ENCODE measurements at places on chromosomes 11 and 22.
A peak's percentile ranks its signal among the peaks of the same experiment; 100 is the strongest.

GRCh38 chr11:105429096-105429910 lies 180.6 kb upstream of the GRIA4 start:
- DNase-seq: no peak

- no peak for DNase-seq
Measured at GRCh38 chr11:103936059-103936458, 100.4 kb upstream of the DDI1 start.

GRCh38 chr11:91946397-91946951 lies 278.1 kb upstream of the FAT3 start:
- DNase-seq: no peak

DNA sequence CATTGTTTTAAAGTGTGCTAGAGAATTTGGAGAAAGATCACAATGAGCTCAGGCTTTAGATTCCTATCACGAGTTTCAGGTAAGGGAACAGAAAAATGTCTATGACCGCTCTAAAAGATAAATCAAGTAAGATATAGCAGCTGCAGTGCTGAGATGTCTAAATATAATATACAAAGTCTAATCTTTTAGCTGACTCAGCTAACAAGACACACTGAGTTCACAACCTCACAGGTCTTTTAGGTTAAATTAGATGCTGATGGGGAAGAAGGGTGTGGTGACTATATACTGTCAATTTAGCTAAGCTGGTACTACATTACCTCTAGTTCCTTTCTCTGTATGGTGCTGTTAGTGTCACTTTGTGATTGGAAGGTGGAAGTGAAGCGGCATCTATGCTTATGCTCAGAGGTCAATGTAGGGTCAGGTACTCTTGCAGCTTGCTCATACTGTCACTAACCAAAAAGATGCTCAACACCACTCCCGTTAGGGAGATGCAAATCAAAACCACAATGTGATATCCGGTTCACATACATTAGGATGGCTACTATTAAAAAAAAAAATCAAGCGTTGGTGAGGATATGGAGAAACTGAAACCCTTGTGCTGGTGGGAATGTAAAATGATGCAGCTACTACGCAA lies 283.5 kb downstream of the SWAP70 start:
- no peak for DNase-seq

- DNase-seq: no peak
Measured at GRCh38 chr22:43302531-43303041, 40.6 kb downstream of the SCUBE1 start.

- peak; percentile 31 for DNase-seq
Measured at GRCh38 chr11:74453373-74453975, 13.9 kb downstream of the KCNE3 start.

GRCh38 chr11:27383645-27384044 lies 20.6 kb upstream of the CCDC34 start:
- DNase-seq: no peak

DNA sequence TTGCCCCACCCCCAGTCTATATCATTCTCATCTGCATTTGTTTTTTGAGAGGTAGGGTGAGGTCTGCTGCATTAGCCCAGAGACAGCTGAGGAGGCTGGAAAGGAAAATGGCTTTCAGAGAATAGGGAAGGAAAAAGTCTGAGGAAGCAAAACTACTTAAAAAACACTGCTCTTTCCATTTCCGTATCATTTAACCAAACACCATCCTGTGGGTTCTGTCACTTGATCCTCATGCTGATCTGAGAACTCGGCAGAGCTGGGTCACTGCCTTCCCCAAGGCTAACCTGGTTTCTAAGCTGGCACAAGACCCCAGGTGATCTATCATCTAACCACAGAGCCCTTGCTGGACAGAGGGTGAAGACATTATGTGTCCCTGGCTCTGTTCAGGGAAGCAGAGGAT lies 1.2 kb downstream of the FOLR2 start:
- no peak for DNase-seq

GRCh38 chr11:17073370-17074027 lies 4.0 kb downstream of the RPS13 start:
- no peak for DNase-seq

GRCh38 chr22:37677493-37677974 lies 2.1 kb downstream of the LGALS1 start:
- DNase-seq: peak; percentile 77

GRCh38 chr22:30923168-30923900 lies 45.2 kb downstream of the MORC2 start:
- no peak for DNase-seq

GRCh38 chr11:70490723-70491558 lies 92.6 kb downstream of the CTTN start:
- no peak for DNase-seq

DNA sequence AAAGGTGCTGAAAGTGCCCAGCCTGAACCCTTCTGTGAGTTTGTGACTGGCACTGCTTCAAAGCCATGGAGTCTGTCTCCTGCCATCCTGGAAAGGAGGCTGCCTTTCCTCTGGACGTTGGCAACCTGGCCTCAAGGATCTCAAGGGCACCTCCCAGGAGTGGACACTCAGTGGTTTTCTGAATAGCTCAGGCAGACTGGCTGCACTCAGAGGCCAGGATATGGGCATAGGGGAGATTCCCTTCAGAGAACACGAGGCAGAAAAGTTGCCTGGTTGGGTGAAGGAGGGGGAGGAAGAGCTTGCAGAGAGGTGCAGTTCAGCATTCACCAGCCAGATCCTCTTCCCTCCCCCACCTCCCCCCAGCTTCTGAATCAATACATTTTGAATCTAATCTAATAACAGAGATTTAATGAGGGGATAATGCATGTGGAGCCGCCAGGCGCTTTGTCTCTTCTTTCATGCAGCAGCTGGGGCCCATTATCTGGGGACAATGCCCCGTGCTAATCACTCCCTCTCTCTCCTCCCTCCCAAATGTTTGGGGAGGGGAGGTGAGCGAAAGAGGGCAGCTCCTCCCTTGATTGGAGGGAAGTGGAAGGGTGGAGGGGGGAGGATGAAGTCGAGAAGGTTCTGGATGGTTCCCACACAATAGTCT lies 17.7 kb downstream of the HTR3A start:
- DNase-seq: no peak

DNA sequence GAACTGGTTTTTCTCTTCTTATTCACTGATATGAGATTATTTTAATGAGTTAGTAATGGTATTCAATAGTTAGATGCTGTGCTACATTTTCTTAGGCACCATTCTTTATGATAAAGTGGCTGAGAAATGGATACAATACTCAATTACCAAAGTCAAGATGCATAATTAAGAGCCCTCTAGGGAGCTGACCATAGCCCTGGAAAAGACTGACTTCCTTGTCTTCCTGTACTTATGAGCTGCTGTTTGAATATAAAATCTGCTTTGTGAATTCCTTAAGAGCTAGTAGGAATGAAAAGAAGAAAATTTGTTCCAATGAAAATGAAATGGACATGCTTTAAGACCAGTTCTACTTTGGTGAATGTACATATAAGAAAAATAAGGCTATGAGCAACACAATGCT lies 452.3 kb downstream of the KCNA4 start:
- no peak for DNase-seq

DNA sequence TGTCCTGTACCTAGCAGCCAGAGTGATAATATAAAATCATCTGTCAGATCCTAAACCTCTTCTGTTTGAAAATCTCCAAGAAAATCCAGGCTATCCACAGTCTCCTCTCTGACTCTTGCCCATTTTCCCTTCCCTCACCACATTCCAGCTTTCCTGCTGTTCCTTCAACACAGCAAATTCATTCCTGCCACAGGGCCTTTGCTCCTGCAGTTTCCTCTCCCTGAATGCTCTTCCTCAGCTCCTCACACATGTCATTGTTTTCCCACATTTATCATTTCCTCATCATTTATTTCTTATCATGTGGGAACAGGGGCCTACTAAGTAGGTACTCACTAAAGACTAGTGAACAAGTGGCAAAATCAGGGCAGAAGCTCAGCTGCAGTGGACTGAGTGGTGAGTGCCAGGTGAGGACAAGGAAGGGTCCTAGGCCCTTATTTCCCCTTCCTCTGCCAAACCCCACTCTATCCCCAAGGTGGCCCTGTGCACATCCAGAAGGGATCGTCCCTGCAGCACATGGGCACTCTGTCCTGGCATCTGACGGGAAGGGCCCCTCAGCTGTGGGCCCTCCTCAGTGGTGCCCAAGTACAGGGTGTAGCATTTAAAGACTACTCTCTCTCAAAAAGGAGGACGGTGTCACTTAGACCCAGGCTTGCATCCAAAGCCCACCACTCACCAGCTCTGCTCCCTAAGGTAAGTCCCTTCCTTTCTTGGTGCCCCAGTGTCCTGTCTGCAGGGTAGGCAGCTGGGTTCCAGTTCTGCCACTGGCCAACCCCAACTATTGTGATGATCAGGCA lies 2.0 kb downstream of the LRRC32 start:
- no peak for DNase-seq

DNA sequence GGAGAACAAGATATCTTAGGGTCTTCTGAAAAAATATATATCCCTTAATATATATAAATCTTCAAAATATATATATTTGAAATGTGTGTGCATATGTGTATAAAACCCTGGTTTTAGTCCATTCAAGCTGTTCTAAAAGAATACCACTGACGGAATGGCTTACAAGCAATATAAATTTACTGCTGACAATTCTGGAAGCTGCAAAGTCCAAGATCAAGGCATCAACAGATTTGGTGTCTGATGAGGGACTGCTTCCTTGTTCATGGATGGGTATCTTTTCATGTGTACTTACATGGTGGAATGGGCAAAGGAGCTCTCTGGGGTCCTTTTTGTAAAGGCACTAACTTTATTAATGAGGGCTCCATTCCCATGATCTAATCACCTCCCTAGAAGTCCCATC lies 6.8 kb downstream of the NXPE2 start:
- DNase-seq: no peak

DNA sequence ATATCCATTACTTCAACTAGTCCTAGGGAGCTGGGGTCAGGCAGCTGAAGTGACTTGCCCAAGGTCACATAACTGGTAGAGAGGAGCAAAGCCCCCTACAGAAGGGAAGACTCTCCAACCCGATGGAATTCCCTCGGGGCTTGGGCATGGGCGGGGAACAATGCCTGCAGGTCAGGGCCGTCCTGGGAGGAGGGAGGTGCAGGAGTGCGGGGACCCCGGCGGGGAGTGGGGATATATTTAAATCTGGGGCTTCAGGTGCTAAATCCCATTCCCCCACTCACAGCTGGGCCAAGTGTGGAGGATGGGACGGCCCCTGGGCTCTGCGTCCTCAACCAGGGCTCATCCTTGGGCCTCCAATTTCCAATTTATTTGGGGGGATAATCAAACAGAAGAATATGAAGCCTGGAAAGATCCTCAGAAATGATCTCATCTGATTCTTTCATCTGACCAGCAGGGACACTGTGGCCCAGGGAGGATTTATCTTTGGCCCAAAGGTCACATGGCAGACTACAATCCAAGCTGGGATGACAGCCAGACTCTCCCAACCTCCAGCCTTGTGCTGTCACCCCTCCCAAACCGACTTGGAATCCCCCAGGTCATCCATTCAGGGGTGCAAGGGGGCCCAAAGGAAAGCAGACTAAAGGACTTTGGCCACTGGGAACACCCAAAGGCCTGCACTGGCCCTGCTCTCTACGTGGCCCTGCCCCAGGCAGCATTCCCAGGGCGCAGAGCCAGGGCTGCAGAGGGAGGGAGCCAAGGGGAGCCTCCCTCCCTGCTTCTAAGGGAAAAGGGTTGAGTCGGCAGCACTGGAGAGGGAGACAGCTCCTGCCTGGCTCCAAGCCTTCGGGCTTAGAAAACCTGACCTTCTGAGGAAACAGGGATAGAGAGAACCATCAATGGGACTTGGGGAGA lies 8.7 kb upstream of the C1QTNF6 start:
- DNase-seq: no peak

DNA sequence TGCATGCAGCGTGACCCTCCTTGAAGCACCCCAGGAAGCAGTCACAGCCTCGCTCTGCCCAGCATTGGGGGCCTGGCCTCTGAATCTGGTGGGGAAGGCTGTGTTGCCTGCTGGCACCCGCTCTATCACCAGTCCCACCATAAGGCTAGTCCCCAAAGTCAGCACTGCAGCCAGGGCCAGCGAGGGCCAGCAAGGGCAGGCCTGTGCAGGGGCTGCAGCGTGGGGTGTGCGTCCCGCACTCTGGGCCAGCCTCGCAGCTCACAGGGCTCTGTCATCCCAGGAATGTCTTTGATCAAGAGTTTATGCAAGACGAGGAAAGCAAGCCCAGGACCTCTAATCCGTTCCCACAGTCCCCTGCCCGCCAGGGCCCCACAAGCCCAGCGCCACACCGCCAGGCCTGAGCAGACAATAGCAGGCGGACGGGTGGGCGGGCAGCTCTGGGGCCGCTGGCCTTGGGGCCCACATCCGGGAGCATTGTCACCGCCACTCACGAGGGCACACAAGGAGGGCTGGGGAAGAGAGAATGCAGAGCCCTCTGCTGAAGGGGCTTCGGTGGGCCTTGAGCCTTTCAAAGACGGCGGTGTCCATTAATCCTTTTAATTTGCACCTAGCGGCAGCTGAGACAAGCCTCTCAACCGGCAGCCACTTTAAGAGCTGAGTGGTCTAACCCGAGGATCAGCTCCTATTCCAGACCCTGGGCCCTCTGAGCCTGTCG lies 17.1 kb downstream of the LTO1 start:
- DNase-seq: no peak

DNA sequence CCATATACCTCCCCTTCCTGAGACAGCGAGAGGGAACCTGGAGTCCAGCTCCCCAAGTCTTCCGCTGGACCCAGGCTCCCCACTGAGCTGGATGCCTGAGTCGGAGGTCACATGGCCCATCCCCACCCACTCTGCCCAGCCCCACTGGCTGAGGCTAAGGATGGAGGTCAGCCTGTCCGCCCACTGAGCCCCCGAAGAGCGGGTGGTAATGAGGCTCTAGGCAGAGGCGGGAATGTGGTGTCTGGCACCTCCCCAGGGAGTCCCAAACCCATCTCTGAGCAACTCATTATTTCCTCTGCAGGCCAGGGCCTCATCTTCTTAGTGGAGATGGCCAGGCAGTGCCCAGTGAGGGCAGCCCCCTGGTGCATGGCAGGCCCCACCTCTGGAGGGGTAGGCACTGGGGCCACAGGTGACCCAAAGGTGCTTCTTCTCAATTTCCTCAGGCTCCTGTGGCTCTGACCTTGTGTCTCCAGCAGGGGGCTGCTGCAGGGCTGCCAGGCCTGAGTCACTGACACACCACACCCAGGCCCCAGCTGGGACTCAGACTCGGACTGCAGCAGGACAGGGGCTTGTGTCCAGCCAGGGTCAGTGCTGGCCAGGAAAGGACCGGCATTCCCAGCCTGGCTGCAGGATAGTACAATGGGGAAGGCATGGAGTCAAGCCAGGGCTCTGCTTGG lies 10.2 kb upstream of the PDE2A start:
- DNase-seq: peak; percentile 19

GRCh38 chr11:63866211-63866610 lies 27.3 kb downstream of the MARK2 start:
- peak; percentile 80 for DNase-seq

- DNase-seq: no peak
Measured at GRCh38 chr22:36364255-36365019, 23.3 kb downstream of the MYH9 start.

Measured in T-cell (primary cell).